ENCODE measurements at places on chromosomes 1 and 21. TPM values are rescaled to one million over a fixed set of nuclear protein-coding genes. Genes with fewer than 3 reads are reported as not detected.

BTG2 gene
- 419 TPM for total RNA-seq

DNA sequence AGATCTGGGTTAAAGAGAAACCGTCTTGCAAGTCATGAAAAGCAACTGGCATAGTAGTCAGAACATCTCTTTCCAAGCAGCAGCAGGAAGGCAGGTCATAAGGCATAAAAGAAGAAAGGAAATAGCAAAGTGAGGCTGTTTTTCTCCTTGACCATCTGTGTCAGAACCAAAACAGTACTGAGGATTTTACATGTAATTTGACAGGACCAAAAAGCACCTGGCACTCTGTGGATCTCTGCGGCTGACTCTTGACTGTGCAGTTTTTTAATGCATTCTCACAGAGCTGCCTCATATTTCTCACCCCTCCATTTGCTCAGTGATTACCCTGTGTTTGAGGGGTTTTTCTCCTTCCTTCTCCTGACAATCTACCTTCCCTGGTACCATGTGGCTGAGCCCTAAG lies 17.7 kb downstream of the TBX15 start:
- DNase-seq: no peak

GRCh38 chr21:40853956-40854688 lies 7.2 kb upstream of the DSCAM start:
- DNase-seq: no peak

GBP7 gene
- total RNA-seq: not detected

NUF2 gene
- 1.2 TPM for total RNA-seq

DNA sequence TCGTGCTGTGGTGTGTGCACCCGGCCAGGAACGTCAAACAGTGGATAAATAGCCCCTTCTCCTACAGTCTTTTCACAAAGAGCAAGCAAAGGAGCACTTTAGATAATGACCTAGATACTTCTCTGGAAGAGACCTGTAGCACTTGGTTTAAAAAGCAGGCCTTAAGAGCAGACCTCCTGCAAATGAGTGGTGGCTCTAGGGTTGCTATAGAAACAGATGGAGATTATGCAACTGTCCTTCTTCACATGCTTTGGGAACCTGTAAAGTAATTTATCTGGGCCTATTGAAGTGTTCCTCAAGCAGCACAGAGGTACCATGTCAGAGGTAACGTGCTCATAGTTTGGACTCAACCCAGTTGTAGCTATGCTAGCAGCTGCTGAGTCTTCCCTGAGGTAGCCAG lies 208.2 kb upstream of the KIAA0040 start:
- DNase-seq: no peak

USH2A gene
- not detected for total RNA-seq
